ENCODE measurements at places on chromosomes 16 and 17.

DNA sequence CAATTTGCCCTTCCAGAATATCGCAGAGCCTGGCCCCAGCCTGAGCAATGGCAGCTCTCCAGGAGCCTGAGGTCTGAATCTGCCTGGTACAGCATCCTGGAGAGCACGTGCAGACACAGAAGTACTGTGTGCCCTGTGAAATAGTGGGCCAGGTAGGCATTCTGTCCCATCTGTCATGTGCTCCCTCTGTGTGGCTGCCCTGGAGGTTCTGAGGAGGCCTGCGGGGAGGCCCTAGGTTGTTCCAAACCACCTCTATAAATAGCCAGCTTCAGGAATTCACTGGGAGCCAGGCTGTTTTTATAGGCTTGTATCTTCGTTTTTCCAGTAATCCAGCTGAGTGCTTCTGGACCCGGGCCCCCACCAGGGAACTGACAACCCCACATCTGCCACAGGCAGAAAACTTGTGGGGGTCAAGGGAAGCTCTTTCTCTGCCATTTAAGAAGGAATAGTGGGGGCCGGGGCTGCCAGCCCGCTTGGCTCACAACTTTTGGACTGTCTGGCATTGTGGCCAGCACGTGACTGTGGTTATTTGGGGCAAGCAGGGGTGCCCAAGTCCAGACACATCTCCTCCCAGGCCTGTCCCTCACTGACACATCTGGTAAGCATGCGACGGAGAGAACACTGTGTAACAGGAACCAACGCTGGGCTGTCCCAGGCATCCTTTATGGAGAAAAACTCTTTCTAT lies 356.3 kb upstream of the TNRC6C start:
- DNase-seq = peak; percentile 66

- no peak for DNase-seq
Measured at GRCh38 chr17:75637551-75637950, 4.3 kb downstream of the SMIM5 start.

DNA sequence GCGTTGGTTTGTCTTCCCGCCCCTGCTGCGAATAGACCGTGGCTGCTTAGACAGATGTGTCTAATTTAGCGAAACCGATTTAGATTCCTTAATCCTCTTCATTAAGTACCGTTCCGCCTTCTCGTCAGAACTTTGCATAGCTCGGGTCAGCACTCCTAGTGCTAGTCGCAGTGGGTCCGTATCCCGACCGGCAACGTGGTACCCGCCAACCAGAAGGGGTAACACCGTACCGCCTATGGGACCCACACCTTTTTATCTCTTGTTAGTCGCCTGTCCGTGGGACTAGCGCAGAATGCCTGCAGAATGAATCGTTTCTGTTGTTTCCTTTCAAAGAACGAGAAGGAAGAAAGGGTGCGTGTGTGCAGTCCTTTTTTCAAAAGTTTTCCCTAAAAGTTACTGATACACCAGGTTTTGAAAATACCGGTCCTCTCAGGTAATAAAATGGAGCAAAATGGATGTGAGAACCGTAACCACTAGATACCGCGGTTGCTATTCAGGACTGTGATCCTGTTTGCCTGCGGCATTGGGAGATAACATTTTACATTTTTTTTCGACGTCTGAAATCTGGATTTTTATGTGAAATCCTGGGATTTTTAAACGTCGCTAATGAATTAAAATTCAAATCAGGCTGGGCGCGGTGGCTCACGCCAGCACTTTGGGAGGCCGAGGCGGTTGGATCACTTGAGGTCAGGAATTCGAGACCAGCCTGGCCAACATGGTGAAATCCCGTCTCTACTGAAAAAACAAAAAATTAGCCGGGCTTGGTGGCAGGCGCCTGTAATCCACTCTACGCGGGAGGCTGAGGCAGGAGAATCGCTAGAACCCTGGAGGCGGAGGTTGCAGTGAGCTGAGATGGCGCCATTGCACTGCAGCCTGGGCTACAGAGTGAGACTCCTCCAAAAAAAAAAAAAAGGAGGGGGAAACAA lies 998 bp upstream of the SRSF1 start:
- no peak for DNase-seq

GRCh38 chr17:79162012-79162963 lies 87.7 kb downstream of the ENGASE start:
- no peak for DNase-seq

- DNase-seq = no peak
Measured at GRCh38 chr16:57579361-57579665, 36.9 kb downstream of the ADGRG5 start.

GRCh38 chr17:1123921-1124715 lies 55.7 kb downstream of the ABR start:
- DNase-seq = no peak

DNA sequence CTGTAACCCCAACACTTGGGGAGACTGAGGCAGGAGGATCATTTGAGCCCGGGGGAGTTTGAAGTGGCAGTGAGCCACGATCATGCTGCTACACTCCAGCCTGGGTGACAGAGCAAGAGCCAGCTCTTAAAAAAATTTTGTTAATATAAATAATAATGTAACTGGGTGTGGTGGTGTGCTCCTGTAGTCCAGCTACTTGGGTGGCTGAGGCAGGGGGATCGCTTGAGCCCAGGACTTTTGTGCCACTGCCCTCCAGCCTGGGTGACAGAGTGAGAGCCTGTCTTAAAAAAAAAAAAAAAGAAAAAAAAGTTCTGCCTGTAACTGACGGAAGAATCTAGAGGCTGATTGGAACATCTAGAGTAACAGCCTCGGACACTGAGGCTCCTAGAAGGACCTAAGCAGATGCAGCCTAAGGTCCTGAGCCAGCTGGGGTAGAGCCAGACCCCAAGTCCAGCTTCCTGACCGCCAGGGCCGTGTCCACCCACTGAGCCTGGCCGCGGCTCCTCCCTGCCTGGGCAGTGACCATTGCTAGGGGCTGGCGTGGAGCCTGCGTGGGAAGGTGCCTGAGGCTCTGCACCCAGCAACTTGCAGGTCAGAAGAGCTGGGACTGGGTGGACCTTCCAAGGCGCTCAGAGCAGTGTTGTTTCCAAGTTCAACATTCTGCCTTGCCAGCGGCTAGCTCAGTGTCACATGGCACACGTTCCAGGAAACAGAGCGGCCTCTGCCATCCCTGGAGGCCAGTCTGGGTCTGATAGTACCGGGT lies 209.4 kb upstream of the CIBAR2 start:
- DNase-seq = peak; percentile 86

DNA sequence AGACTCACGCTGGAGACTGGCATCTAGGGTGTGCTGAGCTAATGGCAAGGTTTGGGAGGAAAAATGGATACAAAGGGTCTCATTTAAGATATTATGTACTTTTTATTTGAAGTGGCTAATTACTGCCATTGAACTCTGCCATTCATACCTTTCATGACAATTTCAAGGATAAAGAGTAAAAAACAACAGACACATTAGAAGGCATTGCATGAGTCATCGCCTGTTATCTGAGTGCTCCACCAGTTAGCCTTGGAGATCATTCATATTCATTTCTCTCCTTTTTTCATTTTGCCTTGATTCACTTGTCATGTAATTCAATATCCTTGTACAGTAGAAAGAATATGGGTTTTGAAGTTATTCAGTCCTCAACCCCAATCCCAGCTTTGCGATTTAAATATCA lies 109.5 kb downstream of the CDH8 start:
- DNase-seq = no peak

GRCh38 chr16:2042171-2042985 lies 5.3 kb downstream of the NTHL1 start:
- no peak for DNase-seq

- no peak for DNase-seq
Measured at GRCh38 chr17:73703192-73703591, 58.9 kb upstream of the SDK2 start.

- DNase-seq = no peak
Measured at GRCh38 chr16:2686912-2687507, 4.7 kb downstream of the KCTD5 start.

DNA sequence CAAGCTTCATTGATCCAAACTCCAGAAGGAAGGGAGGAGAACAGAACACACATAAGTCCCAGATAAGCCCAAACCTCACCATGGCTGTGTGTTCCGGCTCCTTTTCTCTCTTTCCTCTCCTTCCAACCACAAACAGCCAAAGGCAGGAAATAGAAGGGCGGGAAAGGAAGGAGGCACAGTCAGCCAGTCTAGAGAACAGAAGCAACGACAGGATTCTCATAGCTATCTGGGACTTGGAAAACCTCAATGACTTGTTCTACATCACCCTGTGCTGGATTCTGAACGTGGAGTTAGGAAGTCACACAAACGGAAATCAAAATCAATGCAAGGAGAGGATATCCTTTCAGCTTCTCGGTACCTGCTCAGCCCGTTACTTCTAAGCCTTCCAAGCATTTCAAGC lies 9.0 kb downstream of the CRK start:
- DNase-seq = no peak

DNA sequence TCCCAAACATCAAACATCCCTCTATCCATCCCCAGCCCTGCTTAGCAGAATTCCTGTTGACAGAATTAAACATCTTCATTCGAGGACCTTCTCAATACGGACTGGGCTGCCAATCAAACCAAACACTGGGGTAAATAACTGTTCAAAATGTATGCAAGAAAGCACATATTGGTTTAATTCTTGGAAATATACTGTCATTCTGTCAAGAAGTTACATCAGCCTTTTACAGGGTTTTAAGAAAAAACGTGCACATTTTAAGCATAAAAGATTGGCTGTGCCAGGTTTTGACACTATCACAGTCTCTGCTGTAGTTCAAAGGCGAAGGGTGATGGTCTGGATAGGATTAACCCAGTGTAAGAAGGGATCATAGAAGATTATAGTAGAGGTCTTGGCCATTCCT lies 25.1 kb upstream of the CCNF start:
- no peak for DNase-seq

- peak; percentile 36 for DNase-seq
Measured at GRCh38 chr17:78253946-78254672, 22.7 kb downstream of the TMEM235 start.

DNA sequence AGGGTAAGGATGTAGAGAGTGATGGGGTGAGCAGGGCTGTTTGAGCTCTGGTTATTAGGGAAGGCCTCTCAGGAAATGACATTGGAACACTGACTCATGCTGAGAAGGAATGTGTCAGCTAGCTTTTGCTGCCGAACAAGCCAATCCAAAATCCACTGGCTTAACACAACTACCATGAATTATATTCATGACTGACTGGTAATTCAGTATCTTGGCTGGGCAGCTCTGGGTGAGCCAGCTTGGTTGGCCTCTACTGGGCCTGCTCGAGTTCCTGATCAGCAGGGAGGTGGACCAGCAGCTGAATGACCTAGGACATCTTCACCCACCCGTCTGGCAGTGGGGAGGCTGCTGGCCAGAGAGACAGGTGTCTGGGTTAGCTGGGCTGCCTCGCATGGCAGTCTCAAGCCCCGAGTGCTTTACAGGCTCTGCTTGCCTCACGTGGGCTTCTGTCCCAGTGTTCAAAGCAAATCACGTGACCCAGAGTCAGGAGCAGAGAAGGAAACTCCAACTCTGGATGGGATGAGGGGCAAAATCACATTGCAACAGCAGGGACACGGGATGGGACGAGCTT lies 209.4 kb downstream of the KATNIP start:
- no peak for DNase-seq

DNA sequence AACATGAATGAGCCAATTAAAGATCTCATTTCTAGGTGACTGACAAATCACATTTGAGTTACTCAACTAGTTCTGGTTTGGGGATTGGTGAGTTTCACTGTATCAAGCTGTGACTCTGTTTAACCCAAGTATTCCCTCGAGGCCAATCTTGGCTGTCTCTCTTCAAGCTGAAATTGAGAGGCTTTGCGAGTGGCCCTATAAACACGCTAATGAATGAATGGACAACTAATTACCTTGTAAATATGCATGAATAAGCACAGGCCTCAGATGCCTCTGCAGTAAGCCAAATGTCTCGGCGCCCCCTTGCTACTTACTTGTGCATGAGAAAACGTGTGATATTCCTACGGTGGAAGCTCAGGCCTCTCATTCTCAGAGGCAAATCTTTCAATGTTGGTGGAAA lies 450.3 kb upstream of the PSMD7 start:
- DNase-seq = no peak

DNA sequence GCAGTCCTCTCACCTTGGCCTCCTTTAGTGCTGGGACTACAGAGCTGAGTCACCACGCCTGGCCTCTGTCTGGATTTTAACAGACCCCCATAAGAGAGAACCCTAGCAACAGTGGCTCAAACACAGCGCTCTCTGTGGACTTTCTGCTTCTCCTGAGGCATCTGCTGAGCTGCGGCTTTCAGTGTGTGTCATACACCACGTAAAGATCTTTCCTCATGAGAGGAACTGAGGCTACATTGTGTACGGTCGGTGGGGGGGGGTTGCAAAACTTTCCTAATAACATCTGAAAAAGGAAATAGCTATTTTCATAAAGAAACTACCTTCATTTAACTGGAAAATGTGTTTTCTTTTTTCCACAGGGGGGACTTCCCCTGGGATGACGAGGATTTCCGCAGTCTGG lies 32.9 kb downstream of the DEF8 start:
- no peak for DNase-seq

DNA sequence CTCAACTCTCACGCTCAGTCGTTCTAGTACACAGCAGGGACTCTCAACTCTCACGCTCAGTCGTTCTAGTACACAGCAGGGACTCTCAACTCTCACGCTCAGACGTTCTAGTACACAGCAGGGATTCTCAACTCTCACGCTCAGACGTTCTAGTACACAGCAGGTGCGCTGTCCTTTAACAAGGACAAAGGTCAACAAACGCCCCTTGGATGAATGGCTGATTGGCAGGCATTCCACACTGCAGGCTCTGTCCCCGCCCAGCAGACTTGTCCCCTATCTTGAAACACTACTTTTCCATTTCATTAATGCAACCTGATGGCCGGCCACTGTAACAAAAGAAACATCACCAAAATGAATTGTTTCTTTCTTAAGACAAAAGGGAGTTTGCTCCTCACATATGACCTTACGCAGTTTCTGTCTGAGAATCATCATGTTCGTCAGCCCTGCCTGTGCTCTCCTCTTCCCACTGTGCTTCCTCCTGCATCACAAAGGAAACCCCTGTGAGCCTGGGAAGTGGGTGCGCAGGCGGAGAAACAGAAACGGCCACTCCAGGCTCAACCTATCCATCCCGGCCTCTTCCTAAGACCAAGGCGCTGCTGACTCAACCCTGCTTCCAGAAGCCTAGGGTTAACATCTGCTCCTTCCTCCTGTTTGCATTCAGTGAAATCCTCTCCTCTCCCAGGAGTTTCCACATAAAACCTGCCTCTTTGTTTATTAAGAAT lies 59.8 kb downstream of the ANKRD11 start:
- DNase-seq = no peak

DNA sequence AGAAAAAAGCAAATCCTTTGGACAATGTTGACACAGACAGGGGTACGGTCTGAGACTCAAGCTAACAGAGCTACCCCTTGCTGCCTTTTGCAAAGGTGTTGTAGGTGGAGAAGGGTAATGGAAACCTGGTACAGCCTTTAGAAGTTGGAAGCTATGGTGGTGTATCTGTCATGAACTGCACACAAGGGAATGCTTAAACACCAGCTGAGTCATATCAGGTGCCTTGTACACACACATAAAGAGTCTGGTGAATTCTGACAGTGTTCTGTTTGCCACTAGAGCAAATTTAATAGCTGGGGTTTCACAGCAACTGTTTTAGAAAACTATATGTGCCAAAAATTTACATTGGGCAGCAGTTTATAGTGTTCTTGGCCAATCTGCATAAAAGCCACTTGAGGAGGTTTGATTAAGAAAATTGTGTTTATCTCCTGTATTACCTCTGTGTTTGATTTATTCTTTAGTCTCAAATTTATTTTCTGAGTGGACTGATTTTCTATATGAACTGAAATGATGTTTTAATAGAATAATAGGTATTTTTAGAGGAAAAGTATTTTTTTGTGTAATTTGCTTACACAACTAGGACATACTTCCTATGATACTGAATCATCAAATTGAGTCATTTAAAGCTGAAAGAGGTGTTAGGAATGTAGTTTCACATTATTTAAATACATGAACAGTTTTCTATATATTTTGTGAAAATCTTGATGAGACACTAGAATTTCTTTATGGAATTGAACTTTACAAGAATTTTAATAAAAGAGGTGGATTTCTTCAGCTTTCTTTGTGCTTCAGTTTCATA lies 136.9 kb downstream of the MAP2K6 start:
- DNase-seq = no peak

Measured in skeletal muscle cell (primary cell).